ENCODE measurements at places on chromosomes 2 and 18.

GRCh38 chr18:56210520-56210919 lies 427.9 kb downstream of the TXNL1 start:
- DNase-seq, result no peak

DNA sequence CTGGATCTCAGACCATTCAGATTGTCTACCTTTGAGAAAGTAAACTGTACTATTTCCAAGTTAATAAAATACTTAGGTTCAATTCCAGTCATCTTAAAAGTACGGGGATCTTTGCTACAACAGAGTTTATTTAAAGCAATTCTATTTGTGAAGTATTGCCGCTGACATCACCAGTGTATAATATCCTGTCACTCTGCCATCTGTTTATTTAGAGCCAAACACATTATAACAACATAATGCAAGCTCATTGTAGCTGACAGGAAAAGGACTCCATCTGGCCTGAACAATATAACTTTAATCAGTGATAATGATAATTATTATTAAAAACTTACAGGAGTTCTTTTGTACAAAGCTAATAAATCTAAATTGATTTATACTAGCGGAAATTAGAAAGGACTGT lies 786.8 kb downstream of the ERBB4 start:
- no peak for DNase-seq

DNA sequence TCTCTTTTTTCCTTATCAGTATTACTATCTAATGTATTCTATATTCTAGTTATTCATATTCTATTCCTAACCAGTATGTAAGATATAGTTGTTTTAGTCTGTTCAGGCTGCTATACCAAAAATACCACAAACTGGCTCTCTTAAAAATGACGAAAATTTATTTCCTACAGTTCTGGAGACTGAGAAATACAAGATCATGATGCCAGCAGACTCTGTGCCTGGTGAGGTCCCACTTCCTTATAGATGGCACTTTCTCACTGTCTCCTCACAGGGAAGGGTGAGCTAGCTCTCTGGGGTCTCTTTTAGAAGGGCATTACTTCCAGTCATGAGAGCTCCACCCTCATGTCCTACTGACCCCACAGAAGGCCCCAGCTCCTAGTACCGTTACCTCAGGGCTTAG lies 4.8 kb upstream of the ARHGAP15 start:
- no peak for DNase-seq

- no peak for DNase-seq
Observed at GRCh38 chr2:9110893-9111569, 95.6 kb upstream of the ASAP2 start.

- no peak for DNase-seq
Observed at GRCh38 chr2:161078211-161078539, 82.1 kb upstream of the TANK start.

DNA sequence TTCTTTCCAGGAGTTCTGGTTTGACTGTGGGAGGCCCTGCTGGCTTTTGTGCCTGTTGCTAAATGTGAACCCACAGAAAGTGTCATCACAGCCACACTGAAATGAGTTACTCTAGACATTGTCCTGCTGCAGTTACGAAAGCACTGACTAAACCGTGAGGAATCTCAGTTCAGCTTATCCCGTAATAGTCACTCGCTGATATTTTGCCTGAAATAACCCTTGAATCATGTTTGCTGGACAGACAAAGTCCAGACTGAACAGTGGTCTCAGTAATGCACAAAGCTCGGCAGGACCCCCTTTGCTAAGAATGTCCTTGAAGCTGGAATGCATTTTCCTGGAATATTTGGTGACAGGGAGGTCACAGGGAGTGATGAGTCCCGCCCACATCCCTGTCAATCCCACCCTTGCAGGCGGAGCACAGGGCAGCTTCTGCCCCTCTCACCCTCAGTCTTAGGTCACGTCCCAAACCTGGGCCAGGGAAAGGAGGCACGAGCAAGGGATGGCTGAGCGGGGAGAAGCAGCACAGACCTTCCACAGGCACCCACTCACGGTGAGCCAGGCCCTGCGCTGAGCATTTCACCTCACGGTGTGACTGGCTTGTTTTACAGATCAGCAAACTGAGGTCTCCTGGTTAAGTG lies 53.4 kb downstream of the ADI1 start:
- DNase-seq, result no peak

- DNase-seq, result peak; percentile 68
Observed at GRCh38 chr2:240586919-240587800, 626 bp downstream of the CAPN10 start.

GRCh38 chr18:59101830-59102414 lies 37.8 kb upstream of the SEC11C start:
- DNase-seq, result no peak

DNA sequence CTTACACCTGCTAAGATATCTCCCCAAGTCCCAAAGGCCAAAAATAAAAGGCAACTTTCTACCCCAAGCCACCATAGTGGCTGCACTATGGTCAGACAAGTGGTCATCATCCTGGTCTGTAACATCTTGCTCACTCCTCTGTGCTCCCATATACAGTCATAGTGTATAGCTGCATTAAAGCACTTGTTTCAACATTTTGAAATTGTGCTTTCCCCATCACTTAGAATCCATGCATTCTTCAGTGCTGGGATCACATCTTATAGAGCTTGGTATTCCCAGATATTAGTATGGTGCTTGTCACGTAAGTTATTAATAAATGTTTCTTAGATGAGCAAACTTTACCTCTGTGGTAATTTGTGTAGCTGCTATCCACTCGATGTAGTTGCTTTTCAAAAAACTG lies 40.4 kb upstream of the CDC42EP3 start:
- DNase-seq, result no peak

DNA sequence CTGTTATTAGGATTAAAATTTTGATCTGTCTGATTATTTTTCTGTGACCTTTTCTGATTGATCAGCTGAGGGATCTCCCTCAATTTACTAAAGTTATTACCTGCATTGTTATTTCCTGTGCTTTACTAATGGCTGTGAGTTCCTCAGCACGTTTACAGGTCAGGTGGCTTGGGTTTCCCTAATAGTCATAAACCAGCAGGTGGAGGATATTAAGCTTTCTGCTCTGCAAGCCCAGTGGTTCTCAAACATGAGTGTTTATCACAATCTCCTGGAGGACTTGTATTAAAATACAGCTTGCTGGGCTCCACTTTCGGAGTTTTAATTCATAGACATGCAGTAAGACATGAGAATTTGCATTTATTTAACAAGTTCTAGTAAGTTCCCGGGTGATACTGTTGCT lies 22.4 kb upstream of the UGP2 start:
- no peak for DNase-seq

GRCh38 chr2:24343225-24343882 lies 17.0 kb downstream of the ITSN2 start:
- DNase-seq, result no peak

DNA sequence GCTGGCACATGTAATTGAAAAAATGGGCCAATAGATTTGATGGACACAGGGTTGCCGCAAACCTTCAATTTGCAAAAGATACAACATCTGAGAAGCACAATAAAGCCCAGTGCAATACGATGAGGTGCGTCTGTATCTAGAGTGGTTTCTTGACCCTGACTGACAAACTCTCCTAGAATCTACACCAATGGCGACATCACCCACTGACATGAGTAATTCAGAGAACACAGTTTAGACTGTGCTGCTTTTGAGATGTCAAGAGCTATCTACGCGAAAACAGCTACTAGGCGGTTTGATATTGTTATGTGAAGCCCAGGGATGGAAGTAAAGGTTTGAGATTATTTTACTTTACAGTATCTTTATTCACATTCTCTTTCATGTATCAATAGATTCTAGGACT lies 104.9 kb downstream of the EIPR1 start:
- no peak for DNase-seq

GRCh38 chr2:118800736-118801135 lies 46.7 kb downstream of the EN1 start:
- DNase-seq, result no peak

GRCh38 chr2:127811397-127812321 lies 688 bp upstream of the WDR33 start:
- no peak for DNase-seq

DNA sequence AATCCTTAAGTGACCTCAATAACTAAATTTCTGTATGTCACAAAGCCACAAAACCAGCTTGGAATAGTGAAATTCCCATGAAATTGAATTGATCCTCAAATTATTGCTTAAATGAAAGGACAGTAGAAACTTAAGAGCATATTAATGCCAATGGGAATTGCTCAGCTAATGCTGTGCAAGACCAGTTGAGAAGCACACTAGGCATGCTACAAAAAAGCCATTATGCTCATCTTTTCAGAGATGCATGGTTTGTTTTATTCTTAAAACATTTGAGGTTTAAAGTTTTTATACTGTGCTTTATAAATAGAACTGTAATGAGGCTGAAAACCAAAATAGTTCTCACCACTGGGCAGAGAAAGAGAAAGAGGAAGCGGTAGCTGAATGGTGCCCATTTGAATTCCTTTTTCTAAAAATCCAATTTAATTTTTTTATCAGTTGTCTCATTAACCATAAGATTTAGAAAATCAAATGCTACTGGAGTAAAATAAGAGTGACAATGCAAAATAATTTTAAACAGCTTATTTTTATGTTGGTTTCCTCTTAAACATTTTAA lies 98.6 kb downstream of the LNPK start:
- DNase-seq, result no peak

- DNase-seq, result no peak
Observed at GRCh38 chr2:76169276-76170008, 458.7 kb upstream of the GCFC2 start.

- DNase-seq, result no peak
Observed at GRCh38 chr2:226962176-226962773, 126.4 kb downstream of the RHBDD1 start.

DNA sequence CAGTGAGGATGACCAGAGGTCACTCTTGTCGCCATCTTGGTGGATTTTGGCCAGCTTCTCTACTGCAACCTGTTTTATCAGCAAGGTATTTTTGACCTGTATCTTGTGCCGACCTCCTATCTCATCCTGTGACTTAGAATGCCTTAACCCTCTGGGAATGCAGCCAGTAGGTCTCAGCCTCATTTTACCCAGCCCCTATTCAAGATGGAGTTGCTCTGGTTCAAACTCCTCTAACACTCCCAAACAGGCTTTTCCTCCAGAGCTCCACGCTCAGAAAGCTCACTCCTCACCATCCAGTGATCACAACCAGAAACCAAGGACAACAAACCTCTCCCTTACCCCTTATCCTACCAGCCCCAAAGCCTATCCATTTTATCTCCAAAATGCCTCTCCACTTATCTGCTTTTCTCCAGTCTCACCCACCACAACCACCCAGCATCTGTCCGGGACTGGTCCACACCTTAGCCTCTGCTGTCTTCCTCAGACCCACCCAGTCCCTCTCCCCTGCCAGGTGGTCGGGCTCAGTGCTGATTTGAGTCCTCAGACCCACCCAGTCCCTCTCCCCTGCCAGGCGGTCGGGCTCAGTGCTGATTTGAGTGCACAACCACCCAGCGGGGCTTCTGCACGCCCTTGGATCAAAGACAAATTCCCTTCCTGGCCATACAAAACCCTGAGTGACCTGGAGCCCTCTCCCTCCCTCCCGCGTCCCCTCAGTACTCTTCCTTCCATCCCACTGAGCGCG lies 11.7 kb upstream of the SMAD7 start:
- DNase-seq, result no peak

DNA sequence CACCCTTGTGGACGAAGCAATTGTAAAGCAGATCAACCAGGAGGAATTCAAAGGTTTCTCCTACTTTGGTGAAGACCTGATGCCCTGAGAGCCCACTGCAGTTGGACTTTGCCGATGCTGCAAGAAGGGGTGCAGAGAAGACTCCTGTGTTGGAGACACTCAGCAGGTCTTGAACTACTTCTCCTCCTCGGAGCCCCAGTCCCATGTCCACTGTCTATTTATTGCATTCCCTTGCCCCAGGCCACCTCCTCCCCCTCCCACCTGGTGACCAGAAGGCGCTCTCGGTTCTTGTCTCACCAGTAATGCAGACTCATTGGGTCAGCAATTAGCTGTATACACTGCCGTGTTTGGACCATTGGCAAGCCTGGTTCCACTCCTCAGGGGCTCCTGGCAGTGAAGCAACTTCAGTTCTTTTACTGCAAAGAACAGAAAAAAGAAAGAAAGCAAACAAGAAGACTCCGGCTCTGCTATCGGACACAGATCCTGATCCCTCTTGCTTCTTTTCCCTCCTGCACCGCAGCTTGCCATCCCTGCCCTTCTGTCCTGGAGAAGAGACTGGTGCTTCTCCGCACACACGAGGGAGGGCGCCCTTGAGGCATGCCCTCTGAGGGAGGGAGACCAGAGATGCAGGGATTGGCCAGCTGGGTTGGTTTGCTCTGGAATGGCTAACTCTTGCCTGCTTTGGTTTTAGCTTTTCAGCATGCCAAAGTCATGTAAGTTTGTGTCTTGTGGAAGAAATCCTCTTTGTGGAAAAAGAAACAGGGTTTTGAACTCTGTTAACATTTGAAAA lies 112.2 kb upstream of the EPAS1 start:
- DNase-seq, result no peak

DNA sequence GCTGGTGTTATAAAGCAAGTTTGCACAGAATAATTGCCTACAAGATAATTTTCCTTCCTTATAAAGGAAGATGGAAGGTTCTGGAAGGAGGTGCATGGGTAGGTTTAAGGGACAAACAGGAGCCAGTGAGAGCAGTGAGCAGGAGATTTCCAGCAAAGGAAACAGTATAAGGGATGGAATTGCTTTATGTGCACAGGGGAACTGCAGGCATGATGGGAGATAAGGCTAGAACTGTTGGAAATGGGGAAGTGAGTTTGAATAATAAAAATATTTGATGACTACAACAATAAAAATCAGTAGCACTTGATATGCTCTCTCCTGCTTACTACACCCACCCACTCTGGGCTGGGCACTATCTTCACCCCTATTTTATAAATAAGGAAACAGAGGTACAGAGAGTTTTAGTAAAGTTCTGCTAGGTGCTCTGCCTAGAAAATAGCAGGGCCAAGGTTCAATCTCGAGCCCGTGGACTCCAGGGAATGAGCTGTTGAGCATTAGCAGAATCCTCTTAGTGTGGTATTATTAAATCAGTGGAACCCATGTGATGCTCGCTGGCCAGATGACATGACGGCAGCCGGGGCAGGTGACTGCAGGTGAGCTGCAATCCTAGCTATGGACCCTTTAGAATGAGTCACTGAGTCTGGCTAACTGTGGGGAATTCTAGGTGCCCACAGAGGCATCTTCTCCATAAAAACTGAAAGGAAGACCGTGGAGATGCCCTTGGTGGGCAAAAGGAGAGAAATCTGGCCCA lies 302.5 kb downstream of the PIEZO2 start:
- no peak for DNase-seq

DNA sequence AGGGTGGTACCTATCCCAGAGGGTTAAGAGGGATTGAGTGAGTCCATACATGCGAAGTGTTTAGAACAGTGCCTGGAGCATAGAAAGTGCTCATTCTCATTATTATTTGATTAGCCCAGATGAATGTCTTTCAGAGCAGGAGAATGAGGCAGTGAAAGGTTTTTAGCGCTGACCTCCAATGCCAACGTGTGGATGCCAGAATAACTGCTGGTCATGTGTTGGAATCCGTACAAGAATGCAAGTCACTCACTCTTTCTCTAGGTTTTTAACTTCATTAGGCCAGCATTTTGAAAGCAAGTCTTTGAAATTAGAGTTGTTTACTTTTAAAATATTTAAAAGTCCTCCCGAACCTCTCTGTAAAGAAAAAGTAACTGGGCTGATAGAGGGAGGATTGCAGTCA lies 374.2 kb downstream of the EN1 start:
- no peak for DNase-seq

- DNase-seq, result no peak
Observed at GRCh38 chr2:190636361-190636760, 12.5 kb upstream of the NAB1 start.

Measured in activated T-cell treated with anti-CD3 and anti-CD28 coated beads, Interleukin-2, amount 50 U/mL, for 1 hour (primary cell).